ENCODE measurements at places on chromosomes 3 and 15.

GRCh38 chr3:184771301-184772127, 40.5 kb upstream of the VPS8 start:
- no peak for DNase-seq

DNA sequence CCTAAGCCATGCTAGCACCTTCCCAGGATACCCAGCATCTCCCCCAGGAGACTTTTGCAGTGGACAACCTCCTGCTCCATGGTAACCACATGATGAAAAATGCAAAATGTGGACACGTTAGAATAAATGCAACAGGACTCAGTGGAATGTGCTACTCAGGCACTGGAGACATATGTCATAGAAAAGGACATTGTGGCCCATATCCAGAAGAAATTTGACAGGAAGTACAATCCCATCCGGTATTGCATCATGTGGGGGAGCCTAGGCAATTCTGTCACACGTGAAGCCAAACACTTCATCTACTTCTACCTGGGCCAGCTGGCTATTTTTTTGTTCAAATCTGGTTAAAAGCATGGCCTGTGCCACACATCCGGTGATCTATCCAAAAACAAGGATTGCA, 227.2 kb upstream of the GPR149 start:
- DNase-seq = no peak

DNA sequence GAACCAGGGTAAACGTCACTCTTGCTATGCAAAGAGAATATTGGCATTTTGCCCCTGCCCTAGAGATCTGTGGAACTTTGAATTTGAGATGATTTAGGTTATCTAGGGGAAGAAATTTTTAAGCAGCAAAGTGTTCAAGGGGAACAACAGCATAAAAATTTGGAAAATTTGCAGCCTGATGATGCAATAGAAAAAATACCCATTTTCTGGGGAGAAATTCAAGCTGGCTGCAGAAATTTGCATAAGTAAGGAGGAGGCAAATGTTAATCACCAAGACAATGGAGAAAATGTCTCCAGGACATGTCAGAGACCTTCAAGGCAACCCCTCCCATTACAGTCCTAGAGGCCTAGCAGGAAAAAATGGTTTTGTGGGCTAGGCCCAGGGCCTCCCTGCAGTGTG, 4.4 kb upstream of the RPL32 start:
- no peak for DNase-seq

- no peak for DNase-seq
Observed at GRCh38 chr3:106086636-106087035, 217.8 kb upstream of the CBLB start.

DNA sequence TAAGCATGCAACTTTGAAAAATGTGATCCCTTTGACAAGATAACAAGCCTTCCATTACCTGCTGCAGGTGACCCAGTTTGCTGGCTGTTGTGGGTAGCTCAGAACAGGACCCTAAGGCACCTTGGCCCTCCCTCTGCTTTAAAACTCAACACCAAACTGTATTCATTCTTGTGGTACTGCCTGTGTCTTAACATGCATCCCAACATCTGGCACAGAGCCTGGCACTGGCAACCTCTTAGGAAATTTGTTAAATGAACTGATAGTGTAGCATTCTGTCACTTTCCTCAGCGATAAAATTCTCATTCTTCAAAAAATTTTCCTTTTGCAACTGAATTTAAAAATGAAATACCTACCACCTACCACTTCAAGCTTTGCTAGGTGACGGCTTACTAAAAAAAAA, 287.3 kb upstream of the ADAMTS9 start:
- DNase-seq = no peak

Data from activated T-cell treated with anti-CD3 and anti-CD28 coated beads, Interleukin-2, amount 50 U/mL, for 1 hour (primary cell).